HT-29 (cell line): ENCODE measurements at places on chromosomes 7 and 10.

DNA sequence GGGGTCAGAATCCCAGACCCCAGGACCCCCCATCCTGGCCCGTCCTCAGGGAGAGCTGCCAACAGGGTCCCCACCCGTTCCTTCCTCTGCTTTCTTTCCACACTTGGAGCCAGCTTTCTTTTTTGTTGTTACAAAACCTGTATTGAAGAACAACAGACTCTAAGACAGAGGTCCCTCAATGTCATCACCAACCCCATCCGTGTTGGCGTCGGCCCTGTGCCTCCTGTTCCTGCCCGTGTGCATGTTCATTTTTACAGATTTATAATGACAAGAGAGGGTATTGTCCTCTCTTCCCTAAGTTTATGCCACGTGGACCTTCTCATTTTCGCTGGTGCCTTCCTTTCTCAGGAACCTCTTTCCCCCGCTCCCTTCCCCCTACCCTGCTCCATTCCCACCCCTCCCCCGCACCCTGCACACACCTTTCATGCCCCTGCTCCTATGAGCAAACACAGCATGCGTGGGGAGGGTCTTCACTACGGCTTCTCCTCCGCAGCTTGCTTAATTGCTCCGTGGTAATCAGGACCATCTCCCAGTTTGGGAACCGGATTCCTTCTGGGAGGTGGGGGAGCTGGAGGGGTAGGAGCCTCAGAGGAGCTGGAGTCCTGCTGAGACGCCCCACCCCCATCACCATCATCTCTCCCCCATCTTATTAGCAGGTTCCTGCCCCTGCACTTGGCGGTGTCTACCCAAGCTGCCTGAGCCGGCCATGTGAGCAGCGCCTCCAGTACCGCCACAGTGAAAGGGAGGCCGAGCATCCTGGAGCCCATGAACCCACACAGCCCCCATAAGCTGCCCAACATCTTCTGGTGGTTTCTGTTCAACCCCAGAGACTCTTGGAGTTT lies 88.0 kb upstream of the INSIG1 start:
- DNase-seq = no peak

- DNase-seq = peak; percentile 90
Observed at GRCh38 chr7:92057375-92057774, 76.9 kb downstream of the CYP51A1 start.

GRCh38 chr10:12445701-12446334 lies 96.5 kb downstream of the CAMK1D start:
- no peak for DNase-seq

DNA sequence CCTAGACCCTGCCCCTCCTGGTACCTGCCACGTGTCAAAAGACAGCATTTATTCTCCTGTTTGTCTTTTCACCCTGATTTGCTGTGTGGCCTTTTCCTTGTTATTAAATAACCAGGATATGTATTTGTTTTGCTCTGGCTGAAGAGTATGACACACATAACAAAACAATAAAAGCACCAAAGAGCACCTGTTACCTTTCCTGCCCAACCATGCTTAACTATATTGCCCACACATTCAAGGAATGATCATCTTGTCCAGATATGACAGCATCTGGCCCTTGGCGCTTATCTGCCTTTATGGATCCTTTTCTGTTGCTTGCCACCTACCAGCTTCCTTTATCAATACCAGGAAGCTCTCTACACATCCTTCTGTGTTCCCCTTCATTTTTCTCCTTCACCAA lies 357.7 kb downstream of the FGFR2 start:
- peak; percentile 69 for DNase-seq
